ENCODE measurements at places on chromosomes 1 and 21. TPM values are rescaled to one million over a fixed set of nuclear protein-coding genes. Genes with fewer than 3 reads are reported as not detected.

C8A gene
- total RNA-seq: not detected

MAP3K6 gene
- total RNA-seq: 72.3 TPM

SYT2 gene
- total RNA-seq: not detected

WNT2B gene
- 2.9 TPM for total RNA-seq

FAM163A gene
- total RNA-seq: not detected

CHD5 gene
- 0.38 TPM for total RNA-seq

KIF2C gene
- 4.8 TPM for total RNA-seq
